ENCODE measurements at places on chromosomes 7 and 10.
A peak's percentile ranks its signal among the peaks of the same experiment; 100 is the strongest.

GRCh38 chr7:149778696-149779501, 5.5 kb upstream of the ZNF467 start:
- no peak for DNase-seq

DNA sequence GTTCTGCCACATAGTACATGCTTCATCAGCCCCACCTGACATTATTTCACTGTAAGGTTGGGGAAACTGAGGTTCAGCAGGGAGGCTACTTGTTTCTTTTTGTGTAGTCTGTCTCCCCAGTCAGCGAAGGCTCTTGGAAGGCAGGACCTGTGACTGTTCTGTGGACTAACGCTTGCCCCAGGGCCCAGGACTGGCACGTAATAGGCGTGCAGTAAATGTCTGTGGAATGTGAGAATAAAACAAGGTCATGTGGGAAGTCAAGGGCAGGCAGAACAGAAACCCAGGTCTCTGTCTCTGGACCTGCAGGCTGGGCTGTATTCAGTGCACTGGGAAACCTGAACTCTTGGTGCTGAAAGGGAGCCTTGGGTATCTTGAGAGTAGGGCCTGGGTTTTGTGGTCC, 168.7 kb downstream of the RPS24 start:
- peak; percentile 74 for DNase-seq

DNA sequence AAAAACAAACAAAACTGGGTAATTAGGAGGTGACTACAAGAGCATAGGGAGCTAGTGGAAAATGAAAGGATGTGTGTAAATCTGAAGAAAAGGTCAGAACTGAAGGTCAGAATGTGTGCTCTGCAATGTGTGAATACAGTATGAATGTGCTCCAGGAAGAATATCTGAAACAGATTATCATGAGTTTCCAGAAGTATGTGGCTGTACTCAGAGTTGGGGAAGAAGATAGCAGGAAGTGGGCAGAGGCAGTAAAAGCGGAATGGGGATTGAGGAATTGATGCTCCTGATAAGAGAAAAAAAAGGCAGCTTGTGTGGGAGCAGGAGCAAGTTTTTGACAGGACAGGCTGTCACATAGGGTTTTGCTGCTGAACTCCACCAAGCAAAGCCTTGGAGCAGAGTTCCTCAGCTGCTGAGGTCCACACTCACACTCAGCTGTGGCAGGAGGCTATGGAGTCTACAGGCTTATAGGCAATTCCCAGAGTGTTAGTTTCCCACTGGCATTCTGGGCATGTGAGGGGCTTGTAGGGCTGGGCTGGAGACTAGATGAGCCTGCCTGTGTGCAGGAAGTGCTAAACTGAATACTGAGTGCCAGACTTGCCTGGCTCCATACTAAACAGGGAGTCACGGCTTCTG, 22.9 kb downstream of the H2AZ2 start:
- DNase-seq: peak; percentile 70

DNA sequence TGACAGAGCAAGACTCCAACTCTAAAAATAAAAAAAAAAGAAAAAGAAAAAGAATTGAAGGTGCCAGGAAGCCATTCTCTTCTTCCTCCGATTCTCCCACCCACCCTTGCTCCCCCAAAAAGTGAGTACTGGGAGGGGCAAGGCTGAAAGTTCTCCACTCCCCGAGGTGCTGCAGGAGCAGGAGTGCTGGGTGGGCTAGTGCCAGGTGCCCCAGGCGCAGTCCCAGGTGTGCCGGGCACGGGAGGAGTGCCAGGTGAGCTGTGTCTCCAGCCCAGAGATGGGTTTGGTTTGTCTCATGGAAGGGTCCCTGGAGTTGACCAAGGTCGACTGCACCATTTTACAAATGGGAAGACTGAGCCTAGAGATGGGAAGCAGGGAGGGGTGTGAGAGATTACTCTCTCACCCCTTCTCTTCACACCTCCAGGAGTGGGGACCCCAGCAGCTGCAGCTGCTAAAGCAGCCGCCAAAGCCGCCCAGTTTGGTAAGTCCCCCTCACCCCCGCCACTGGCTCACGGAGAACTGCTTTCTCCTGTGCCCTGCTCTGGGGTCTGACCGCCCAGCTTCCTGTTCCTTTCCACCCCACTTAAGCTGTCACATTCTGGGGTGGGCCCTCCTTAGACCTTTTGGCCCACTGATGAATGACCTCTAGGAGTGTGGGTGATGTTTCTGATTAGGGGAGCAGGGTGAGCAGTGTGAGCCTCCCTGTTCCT, 26.2 kb upstream of the LIMK1 start:
- DNase-seq: no peak

DNA sequence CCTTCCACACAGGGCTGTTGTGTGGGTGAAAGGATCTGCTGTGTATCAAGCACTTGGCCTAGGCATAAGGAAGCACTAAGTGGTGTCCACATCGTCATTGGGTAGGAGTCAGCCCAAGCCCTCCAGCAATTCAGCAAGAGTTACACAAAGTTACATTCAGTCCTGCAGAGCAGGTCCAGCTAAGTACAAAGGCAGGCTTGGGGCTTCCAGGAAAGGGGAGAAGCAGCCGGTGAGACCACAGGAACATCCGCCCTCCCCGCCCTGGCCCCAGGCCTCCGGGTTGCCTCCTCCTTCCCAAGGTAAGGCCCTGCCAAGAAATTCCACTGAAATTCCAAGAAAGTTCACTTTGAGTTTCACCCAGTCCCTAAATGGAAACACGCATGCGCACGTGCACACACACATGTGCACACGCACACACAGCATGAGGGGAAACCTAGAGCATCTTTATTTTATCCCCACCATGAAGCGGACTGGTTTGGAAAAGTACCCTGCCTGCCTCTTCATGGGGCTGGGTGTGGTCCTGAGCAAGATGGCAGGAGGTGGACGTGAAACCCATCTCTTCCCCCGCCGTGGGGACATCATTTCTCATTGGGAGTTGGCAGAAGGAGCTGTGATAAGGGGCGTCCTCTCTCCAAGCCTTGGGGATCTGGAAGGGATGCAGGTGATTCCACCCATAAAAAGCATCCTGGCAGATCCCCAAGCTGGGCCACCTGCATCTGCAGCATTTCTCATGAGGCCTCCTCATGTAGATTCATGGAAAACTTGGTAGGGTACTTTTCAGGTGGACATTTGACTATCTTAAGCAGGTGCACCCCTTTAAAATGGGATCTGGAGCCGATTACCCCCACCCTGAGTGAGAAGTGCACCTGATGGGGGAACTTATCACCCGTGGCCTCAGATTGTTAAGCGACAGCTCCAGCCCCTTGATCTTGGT, 69.1 kb upstream of the NANOS1 start:
- DNase-seq: peak; percentile 88

- no peak for DNase-seq
Observed at GRCh38 chr10:125816548-125816947, 6.5 kb downstream of the UROS start.

DNA sequence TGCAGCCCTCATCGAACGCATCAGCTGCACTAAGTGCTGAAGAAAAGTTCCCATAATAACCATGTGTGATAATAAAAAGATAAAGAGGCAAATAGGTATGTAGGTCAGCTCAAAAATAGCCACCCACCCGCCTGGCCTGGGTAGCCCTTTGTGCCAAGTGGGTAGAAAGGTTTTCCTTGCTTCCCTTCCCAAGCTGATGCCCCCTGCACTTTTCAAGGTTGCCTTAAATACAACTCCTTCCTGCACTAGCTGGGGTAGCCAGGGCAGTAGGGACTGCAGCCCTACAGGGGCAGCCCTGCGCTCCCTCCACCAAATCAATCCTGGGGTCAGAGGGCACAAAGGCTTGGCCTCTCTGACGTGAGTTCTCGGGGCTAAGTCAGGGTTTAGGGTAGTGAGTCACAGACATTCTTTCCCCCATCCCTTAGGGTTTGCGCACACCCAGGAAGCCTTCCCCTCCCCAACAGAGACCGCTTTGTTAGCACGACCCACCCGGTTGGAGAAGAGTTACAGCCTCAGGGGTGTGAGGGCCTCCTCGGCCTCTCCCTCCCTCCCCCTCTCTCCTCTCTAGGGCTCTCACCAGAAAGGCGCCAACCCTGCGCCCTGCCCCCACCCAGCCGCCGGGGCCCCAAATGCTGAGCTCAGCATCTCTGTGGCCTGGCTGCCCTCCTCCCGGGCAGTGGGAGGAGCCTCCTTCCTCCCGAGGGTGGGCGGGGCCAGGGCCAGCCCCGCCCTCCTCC, 13.3 kb upstream of the DDIT4 start:
- DNase-seq: peak; percentile 99

- DNase-seq: no peak
Observed at GRCh38 chr7:102872460-102872859, 40.3 kb upstream of the LRRC17 start.

- no peak for DNase-seq
Observed at GRCh38 chr10:2883238-2883637, 184.1 kb upstream of the PFKP start.

- DNase-seq: no peak
Observed at GRCh38 chr7:42227021-42227420, 10.0 kb downstream of the GLI3 start.

DNA sequence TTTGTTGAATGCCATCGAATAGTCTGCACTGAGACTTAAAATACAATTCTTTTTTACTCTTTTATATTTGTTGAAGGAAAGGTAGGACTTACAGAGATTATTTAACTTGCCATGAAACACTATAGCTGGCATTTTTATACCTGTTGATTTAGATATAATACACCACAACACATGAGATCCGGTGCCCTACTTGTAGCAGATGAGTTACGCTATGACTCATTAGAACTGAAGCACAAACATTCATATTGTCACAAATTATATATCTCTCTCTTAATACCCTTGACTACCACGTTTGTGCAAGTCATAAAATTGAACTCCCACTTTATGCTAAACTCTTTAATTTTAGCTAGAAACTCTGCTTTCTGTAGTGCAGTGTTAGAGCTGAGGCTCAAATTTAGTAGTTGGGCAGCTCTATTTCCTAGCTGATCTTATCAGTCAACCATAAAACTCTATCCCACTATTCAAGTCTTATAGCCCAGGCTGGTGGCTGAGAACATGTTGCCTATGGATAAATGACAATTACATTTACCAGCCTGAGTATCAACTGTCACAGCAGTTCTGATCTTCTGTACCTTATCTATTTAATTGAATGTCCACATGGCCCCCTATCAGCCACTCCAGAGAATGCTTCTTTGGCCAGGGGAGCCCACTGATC, 137.4 kb upstream of the SEMA3D start:
- DNase-seq: no peak

DNA sequence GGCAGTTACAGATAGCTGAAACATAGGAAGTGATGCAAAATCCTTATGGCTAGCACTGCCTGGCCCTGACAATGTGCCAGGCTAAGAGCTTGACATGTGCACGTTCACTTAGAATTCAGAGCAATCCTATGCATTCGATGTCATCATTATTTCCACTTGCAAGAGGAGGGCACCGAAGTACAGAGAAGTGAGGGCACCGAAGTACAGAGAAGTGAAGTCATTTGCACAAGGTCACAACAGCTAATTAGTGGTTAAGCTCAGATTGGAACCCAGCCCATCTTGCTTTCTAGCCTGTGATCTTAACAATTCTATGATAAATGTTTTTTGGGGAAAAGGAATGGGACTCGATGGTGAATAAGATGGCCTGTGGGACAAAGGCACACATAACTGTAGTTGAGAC, 73.4 kb downstream of the ARHGAP22 start:
- peak; percentile 23 for DNase-seq

GRCh38 chr7:2242541-2243429, 759 bp downstream of the NUDT1 start:
- no peak for DNase-seq

GRCh38 chr7:1954366-1955004, 278.3 kb downstream of the MAD1L1 start:
- DNase-seq: no peak

DNA sequence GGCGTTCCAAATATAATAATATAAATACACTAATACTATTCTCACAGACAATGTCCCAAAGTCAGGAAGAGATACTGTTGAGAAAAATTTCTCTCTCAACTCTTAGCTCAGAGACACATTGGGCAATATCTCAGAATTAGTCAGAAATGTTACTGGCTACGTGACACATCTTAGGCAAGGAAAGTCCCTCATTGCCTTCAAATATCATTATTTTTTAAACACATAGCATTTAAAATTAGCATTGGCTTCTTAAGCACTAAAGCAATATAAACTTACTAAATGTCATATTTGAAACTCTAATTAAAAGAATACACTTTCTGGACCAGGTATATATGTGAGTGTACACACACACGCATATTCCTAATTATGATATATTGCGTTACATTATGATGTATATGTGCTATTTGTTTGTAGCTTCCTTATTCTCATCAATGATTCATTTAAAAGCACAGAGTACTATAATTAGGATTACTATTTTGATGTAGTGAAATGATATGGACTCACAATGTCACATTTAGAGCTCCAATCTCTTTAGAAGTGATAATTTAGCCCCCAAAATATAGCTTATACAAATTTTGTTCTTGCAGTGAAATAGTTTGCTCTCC, 255.8 kb downstream of the TWIST1 start:
- DNase-seq: no peak

- no peak for DNase-seq
Observed at GRCh38 chr10:121159670-121160069, 308.5 kb downstream of the WDR11 start.

DNA sequence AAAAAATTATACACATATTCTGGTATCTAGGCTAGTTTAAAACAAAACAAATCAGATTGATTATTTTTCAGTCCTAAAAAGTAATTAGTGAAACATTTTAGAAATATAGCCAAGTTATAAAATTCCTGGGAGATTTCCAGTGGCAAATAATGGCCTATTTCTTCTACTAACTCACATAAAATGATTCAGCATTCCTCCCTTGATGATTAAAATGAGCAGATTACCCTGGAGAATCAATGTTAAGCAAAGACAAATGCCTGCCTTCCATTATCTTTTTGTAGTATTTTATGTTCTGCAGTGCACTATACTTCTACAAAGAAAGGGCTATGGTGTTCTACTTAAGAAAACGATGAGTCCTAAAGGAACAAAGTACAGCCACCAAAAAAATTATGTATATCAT, 53.6 kb downstream of the PARD3 start:
- DNase-seq: no peak

DNA sequence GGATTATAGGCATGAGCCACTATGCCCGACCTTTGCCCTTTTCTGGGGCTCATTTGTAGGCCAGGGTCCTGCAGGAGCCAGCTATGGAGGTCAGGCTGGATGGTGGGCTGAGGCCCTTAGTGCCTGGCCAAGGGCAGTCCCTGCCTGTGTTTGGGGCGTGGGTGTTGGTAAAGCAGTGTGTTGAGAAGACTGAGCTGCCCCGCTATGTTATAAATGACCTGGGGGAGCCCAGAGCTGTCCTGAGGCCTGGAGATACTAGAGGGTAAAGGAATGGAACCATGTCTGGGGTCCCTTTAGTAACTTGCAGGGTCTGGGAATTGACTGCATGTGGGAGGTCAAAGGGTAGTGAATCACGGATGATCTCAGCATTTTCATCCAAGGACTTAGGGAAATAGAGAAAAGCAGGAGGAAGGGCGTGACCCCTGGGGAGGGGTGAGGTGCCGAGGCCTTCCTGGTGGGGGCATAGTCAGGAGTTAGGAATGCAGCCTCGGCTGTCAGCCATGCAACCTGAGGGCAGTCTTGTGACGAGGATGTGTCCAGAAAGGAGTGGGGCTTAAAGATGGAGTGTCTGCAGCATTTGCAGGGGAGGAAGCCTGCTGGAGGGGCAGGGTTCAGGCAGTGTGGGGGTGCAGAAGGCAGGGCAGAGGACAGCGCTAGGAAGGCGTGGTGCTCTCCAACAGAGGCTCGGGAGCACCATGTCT, 31.5 kb downstream of the TMEM248 start:
- peak; percentile 93 for DNase-seq

DNA sequence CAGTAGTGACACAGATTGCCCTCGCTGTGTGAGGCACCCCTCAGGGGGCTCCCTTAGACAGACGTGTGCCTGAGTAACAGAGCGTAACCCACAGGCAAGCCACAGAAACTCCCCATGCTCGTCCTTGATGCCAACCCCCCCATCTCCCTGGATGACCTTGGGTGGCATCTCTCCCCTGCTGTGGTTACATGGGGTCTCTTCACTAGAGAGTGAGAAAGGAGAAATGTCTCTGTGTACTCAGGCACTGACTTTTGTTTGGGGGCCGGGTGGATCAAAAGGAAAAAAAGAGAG, 1.1 kb upstream of the ASB10 start:
- DNase-seq: no peak

Data from islet precursor cell (in vitro differentiated cells).